ENCODE measurements at places on chromosomes 12 and 14. TPM values are rescaled to one million over a fixed set of nuclear protein-coding genes. Genes with fewer than 3 reads are reported as not detected.

The DNAI7 gene
- 0.62 TPM for total RNA-seq

- H3K27me3 ChIP-seq = peaks cover 23% of the 10 kb centered on the region
- no peak overlapping the region for H3K4me3 ChIP-seq
- DNase-seq = no peak
- no peak overlapping the region for H3K27ac ChIP-seq
- peaks cover 4% of the 10 kb centered on the region for H3K4me1 ChIP-seq
- H3K36me3 ChIP-seq = no peaks in the 10 kb centered on the region
These were observed 1.6 kb downstream of the STXBP6 start for GRCh38 chr14:25048170-25049016.

The FGF23 gene
- total RNA-seq = not detected

DNA sequence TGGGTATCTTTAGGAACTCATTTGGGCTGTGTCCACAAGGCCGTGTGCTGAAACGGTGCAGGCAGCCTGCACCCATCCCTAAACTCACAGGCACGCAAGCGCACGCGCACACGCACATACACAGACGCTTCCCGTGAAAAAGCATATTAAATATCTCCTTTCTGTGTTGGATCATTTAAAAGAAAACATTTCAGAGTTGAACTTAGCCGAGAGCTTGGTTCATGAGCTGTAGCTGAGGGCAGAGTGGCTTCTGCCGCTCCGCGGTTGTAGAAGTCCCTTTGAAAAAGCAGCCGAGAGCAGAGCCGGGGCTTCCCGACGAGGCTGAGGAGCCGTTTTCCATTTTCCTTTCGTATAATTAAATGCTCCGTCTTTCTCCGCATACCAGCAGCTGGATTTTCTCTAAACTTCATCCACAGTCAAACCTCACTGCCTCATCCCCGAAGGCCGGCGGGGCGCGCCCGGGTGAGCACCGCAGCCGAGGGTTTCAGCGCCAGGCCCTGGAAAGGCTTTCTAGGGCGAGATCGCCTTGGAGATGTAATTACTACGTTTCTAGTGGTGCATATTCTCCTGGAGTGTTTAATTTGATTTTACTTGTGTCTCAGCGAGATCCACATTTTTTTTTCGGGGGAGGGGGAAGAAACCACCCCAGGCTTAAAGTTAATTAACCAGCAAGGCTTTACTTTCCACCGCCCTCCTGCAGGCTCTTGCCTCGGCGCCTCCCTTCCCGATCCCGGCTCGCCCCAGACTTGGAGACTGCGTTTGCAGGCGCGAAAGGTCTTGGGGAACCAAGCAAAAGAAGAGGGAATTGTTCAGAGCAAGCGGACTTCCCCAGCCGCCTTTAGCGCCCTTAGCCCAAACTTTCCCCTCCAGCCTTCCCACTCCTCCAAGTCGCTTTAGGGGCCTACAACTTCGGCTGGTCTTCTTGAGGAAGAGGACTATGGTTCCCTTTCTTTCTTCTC lies 3.0 kb upstream of the HOXC13 start:
- no peaks in the 10 kb centered on the region for H3K36me3 ChIP-seq
- H3K4me1 ChIP-seq = peaks cover 30% of the 10 kb centered on the region
- DNase-seq = peak; percentile 51
- no peaks in the 10 kb centered on the region for H3K27me3 ChIP-seq
- no peak overlapping the region for H3K27ac ChIP-seq

- no peaks in the 10 kb centered on the region for H3K36me3 ChIP-seq
- H3K27me3 ChIP-seq = peaks cover 7% of the 10 kb centered on the region
- H3K27ac ChIP-seq = no peak overlapping the region
- no peaks in the 10 kb centered on the region for H3K4me1 ChIP-seq
- DNase-seq = no peak
- H3K4me3 ChIP-seq = no peak overlapping the region
These were observed 975 bp upstream of the RTL1 start for GRCh38 chr14:100904307-100905087.

- peak overlapping the region; percentile 100 for H3K27ac ChIP-seq
- H3K36me3 ChIP-seq = no peaks in the 10 kb centered on the region
- H3K4me1 ChIP-seq = peaks cover 27% of the 10 kb centered on the region
- no peak for DNase-seq
These were observed 636 bp downstream of the FBXO33 start for GRCh38 chr14:39431416-39432178.

DNA sequence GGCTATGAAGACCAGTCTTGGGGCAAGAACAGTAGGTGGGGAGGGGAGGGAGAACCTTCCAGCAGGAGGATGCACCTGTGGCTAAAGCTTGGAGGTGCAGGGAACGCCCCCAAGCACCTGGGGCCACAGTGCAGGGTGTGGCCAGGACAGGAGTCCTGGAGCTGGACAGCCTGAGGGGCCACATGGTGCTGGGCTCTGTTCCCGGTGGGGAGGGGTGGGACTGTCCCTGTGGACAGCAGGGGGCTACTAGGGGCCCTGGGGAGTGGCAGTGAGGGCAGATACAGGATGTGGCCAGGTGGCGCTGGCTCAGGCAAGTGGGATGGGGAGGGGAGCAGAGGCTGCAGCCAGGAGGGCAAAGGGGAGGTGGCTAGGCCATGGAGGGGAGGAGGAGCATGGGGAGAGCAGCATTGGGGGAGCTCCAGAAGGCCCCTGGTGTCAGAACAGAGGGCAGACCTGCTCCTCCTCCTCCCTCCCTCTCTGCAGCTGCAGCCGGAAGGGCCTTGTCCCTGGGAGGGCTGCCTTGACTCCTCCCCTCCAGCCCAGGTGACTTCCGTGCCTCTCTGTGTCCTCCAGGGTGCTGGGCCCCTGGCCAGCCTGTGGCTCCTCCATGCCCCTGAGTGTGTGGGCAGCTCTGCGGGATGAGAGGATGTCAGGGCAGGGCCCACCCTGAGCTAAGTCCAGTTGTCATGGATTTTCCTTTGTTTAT lies 68.4 kb upstream of the DLK1 start:
- no peak for DNase-seq
- H3K4me3 ChIP-seq = no peak overlapping the region

The CAPS2 gene
- total RNA-seq = 8.4 TPM

- no peak overlapping the region for H3K4me3 ChIP-seq
- H3K4me1 ChIP-seq = peaks cover 11% of the 10 kb centered on the region
- H3K27me3 ChIP-seq = no peaks in the 10 kb centered on the region
- peak; percentile 55 for DNase-seq
These were observed 43.3 kb upstream of the NT5DC3 start for GRCh38 chr12:103884316-103884715.

DNA sequence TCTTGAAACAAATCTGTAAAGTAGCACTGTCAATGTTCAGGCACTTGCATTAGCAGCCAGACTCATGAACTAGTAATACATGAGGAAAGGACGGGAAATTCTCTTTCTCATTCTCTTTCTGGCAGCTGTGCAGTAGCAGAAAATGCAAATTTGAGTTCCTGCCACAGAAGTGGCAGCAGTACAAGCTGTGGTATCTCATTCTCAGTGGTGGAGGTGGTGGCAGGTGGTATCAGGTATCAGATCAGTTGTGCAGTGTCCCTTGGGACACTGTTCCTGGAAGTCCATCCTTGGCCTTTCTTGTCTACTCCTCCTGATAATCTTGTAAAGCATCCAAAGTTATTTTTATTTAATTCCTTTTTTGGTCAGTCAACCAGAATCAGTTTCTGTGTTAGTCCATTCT lies 103.0 kb downstream of the C12orf42 start:
- peak; percentile 51 for DNase-seq
- H3K27me3 ChIP-seq = no peaks in the 10 kb centered on the region
- H3K4me3 ChIP-seq = no peak overlapping the region

DNA sequence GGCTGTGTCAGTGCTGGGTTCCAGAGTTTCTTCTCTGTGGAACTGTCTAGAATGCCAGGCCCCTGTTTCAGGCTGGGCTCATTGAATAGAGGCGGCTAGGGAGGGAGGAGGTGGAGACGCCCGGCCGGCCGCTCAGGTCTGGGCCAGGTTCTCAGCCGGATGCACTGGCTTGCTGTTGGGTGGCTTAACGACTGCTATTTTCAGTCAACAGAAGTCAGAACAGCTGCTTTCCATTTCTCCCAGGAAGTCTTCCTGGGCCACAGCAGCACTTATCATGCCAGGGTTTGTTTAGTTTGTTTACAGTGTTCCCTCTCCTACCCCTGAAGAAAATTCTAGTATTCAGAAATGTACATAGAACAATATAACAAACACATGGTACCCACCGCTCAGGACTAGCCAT lies 26.0 kb upstream of the VPS37B start:
- no peaks in the 10 kb centered on the region for H3K36me3 ChIP-seq
- no peaks in the 10 kb centered on the region for H3K27me3 ChIP-seq
- H3K4me3 ChIP-seq = no peak overlapping the region
- DNase-seq = no peak
- H3K4me1 ChIP-seq = peaks cover 27% of the 10 kb centered on the region

- H3K4me1 ChIP-seq = no peaks in the 10 kb centered on the region
- DNase-seq = no peak
- no peak overlapping the region for H3K4me3 ChIP-seq
These were observed 95.5 kb upstream of the RPL10L start for GRCh38 chr14:46747001-46747652.

- no peak overlapping the region for H3K4me3 ChIP-seq
- H3K27ac ChIP-seq = no peak overlapping the region
- no peaks in the 10 kb centered on the region for H3K36me3 ChIP-seq
- DNase-seq = no peak
- H3K27me3 ChIP-seq = no peaks in the 10 kb centered on the region
These were observed 21.7 kb downstream of the DLK1 start for GRCh38 chr14:100748403-100748802.

DNA sequence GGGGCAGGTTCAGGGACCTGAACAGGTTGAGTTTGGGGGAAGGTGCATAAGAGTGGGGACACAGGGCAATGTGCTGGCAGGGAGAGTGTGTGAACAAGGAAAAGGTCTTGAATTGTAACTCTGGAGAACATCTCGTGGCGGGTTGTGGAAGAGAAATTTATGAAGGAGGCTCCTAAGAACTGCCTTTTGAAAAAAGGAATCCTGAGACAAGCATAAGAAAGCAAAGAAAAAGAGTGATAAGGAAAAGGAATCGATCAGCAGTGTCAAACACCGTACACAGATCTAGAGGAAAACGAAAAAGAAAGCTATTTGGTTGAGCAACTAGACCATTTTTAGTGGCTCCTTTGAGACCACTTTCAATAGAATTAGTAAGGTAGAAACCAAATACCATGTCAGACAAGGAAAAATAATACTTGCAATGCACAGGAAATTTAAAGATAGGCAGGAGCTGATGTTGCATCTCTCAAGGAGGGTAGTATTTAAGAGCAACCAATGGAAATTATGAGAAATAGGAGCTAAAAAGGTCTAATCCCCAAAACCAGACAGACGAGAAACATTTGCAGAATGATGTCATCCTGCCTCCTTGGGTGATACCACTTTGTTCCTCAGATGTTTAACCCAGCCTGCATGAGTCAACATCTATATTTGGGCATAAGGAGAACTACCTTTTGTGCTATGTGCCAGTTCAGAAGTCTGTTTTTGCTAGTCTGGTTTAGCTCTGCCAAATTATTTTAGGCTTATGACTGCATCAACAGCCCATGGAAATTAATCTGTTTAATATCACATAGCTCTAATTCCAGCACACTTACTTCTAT lies 64.5 kb upstream of the STK38L start:
- no peak overlapping the region for H3K27ac ChIP-seq
- H3K4me3 ChIP-seq = no peak overlapping the region
- no peaks in the 10 kb centered on the region for H3K27me3 ChIP-seq

- no peaks in the 10 kb centered on the region for H3K4me1 ChIP-seq
- no peaks in the 10 kb centered on the region for H3K36me3 ChIP-seq
- H3K4me3 ChIP-seq = no peak overlapping the region
- H3K27me3 ChIP-seq = no peaks in the 10 kb centered on the region
- no peak for DNase-seq
- H3K27ac ChIP-seq = no peak overlapping the region
These were observed 278.1 kb upstream of the LMO3 start for GRCh38 chr12:16884056-16884455.

DNA sequence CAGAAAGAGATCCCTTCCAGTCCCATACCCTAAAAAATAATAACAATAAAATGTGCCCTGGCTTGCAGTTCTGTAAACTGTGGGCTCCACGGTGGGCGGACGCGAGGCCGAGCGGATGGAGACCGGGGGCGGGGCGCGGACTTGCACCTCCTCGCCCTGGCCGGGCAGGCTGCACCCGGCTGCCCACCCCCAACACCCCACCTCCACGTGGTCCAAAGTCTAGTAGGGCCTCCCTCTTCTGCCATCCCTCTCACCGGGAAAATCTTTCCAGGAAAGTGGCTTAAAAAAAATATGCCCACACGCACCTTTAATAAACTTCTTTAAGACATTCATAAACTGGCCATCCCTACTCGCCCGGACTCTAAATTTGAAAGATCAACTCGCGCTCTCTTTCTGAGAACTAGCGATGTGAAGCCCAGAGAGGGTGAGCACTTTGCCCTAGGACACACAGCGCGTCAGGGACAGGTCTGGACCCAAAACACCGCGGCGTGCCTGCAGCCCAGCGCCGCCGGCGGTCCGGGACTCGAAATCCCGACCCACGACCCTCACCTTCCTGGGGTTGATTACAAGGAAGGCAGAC lies 1.9 kb upstream of the BCL11B start:
- no peaks in the 10 kb centered on the region for H3K36me3 ChIP-seq
- no peak overlapping the region for H3K27ac ChIP-seq
- H3K4me3 ChIP-seq = no peak overlapping the region
- H3K27me3 ChIP-seq = peaks cover 30% of the 10 kb centered on the region
- no peak for DNase-seq

The FAM222A gene
- total RNA-seq = 4.6 TPM

DNA sequence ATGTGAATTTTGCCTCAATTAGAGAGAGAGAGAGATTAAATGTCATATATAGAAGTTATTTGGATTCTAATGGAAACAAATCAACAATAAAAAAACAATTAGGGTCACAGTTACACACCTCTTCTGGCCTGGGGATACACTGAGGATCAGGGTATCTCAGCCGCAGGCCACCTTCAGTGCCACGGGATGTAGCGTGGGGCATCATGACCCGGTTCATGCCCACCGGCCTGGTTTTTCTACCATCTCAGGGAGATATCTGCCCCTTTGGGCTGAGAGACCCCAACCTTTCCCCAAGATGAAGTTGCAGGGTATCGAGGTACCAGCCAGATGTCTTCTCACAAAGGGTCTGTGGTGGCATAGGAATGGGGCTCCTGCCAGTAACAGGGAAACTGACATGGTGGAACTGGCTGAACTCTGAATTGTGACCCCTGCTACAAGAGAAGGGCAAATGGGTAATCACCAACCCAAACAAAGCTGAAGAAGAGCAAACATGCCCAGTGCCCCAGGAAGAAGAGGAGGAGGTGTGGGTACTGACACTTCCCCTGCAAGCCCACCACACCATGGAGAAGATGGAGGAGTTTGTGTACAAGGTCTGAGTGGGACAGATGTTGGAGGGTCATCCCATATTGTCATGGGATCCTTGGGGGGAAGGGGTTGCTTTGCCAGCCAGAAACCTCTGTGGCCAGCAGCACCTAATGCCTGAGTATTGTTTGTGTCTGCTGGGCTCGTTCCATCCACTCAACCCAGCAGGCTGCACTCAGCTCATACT lies 19.5 kb downstream of the SERPINA3 start:
- no peaks in the 10 kb centered on the region for H3K36me3 ChIP-seq
- H3K4me3 ChIP-seq = no peak overlapping the region
- no peaks in the 10 kb centered on the region for H3K4me1 ChIP-seq
- no peak overlapping the region for H3K27ac ChIP-seq
- H3K27me3 ChIP-seq = no peaks in the 10 kb centered on the region

GRCh38 chr14:96255501-96256366 lies at the start of gene BDKRB1:
BDKRB1 (plus strand) TSS chr14:96256210; CDS start chr14:96263683, 7,473 bp downstream.
- H3K27me3 ChIP-seq = peaks cover 14% of the 10 kb centered on the region
- no peak within 1 kb of the TSS for H3K27ac ChIP-seq
- DNase-seq = no peak

GRCh38 chr12:100545092-100545491 lies 28.4 kb upstream of the GAS2L3 start:
- H3K4me1 ChIP-seq = no peaks in the 10 kb centered on the region
- H3K27me3 ChIP-seq = no peaks in the 10 kb centered on the region
- H3K36me3 ChIP-seq = no peaks in the 10 kb centered on the region
- H3K4me3 ChIP-seq = no peak overlapping the region
- no peak overlapping the region for H3K27ac ChIP-seq
- no peak for DNase-seq

All from B cell (primary cell).